ENCODE measurements at places on chromosomes 1 and 21.

DNA sequence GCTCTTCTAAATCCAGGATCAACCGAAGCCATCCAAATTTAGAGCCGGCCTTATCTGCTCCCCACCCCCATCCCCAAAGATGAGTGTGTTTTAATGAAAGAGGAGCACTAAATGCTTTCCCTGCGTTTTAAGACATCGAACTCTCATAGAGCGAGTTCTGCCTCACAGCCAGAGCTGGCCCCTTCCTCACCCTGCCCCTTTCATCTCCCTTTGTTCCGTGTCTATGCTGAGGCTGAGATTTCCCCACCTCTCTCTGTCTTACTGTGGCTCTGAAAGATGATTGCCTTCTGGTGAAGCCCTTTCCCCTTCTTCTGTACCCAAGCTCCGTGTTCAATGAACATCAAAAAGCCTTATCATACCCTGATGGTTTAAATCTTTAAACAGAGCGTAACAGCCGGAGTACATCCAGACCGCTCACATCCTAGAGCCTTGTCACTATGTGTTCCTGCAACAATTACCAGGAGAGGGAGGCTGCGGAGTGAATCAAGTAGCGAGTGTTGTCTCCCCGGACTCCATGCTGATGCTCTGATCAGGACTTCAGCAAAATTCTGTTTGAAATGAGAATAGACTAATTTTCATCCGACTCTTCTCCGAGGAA lies 110.1 kb downstream of the ZNF326 start:
- no peak for DNase-seq

GRCh38 chr1:211587123-211587522 lies 8.2 kb upstream of the SLC30A1 start:
- DNase-seq: no peak

DNA sequence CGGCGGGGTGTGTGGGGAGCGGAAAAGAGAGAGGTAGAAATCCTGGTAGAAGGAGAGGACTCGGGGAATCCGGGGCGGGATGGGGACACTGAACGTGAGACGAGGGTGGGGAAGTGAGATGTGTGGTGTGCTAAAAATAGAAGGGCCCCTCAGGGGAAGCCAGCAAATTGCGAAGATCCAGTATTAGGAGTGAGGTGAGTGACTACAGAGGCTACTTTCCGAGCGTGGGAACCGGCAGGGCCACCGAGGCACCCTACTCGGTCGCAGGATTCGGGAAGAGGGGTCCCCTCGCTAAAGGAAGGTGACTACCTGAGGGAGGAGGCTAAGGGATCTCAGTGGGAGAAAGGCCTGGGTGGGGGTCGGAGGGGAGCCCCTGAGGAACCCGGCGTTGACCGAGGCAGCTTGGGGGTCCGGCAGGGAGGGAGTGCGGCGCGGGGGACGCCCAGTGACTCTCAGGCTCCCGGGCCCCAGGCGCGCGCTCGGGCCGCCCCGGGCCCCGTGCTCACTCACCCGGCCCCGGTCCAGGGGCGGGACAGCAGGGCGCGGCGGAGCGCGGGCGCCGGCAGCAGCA lies 318 bp downstream of the ALDH4A1 start:
- DNase-seq: no peak

- DNase-seq: no peak
Observed at GRCh38 chr1:234413990-234414389, 40.7 kb downstream of the COA6 start.

DNA sequence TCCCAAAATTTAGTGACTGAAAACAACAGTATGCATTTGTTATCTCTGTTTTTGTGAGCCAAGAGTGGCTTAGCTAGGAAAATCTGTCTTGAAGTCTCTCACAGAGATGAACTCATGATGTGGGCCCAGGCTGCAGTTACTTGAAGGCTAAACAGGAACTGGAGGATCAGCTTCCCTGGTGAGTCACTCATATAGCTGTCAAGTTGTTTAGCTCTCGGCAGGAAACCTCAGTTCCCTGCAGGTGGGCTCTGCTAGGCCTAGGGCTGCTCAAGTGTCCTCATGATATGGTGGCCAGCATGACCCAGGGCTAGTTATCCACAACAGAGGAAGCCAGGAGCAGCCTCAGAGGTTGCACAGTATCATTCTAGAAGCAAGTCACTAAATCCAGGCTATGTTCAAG lies 30.2 kb upstream of the DDX59 start:
- no peak for DNase-seq

DNA sequence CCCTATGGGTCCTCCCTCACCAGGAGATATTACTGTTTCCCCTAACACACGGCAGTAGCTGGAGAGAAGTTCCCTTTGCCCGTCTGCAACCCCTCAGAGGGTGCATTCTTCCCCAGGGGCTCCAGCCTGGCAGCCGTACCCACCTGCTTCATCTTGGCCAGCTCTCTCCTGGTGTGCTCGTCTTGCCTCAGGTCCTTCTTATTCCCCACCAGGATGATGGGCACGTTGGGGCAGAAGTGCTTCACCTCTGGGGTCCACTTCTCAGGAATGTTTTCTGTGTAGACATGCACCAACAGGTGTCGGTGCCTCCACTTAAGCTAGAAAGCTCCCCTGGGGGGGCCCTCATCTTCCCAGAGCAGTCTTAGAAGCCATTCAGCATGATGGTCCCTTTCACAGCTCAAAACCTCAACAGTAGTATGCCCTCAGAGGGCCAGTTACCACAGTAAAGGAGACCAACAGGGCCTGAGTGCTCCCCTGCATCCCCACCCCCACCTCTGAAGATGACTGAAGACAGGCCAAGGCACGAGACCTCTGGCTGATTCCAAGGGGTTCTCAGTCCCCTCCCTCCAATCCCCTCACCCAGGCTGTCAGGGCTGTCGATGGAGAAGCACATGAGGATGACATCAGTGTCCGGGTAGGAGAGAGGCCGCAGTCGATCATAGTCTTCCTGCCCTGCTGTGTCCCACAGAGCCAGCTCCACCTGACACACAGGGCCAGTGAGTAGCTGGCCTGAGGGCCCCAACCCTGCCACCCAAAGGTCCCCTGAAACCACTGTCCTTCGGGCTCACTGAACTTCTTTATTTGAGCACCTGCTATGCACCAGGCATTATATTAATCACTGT lies 4.3 kb downstream of the RHOC start:
- no peak for DNase-seq

GRCh38 chr1:29563571-29563970 lies 327.2 kb downstream of the PTPRU start:
- no peak for DNase-seq

DNA sequence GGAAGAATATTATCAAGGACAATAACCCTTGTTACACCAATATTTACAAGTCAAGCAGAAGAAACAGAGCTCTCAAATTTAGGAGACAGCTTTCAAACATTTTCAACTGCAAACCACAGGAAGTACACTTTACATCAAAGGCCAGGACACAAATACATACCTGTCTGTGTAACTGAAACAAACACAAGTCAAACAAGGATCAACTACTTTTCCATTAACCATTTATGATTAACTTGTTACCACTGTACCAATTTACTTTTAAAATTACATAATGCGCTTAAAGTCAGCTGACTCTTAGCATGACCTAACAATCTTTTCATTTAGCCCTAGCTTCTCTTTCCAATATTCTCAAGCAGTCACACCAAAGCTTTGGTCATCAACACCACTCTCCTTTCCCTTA lies 43.5 kb downstream of the TRIM33 start:
- no peak for DNase-seq

DNA sequence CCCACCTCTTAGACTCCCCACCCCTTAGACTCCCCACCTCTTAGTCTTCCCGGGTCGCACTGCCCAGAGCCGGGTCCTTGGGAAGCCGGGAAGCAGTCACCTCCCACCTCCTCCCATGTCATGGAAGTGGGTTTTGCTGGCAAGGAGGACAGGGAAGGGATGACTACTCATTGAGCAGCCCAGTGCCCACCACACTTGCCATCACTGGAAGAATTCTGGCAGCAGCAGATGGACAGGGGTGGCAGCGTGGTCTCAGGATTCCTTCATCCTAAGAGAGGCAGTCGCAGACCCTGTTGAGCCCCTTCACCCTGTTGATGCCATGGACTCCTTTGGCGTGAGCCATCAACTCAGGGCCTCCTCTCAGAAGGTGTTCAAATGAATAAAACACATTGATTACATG lies 140.8 kb downstream of the PGBD5 start:
- no peak for DNase-seq

- no peak for DNase-seq
Observed at GRCh38 chr1:185464777-185465176, 147.7 kb upstream of the IVNS1ABP start.

GRCh38 chr1:26364956-26365355 lies 7.6 kb downstream of the ZNF683 start:
- no peak for DNase-seq

- DNase-seq: no peak
Observed at GRCh38 chr21:38869946-38870345, 64.2 kb downstream of the ETS2 start.

GRCh38 chr1:37177230-37177864 lies 143.0 kb upstream of the GRIK3 start:
- DNase-seq: no peak

DNA sequence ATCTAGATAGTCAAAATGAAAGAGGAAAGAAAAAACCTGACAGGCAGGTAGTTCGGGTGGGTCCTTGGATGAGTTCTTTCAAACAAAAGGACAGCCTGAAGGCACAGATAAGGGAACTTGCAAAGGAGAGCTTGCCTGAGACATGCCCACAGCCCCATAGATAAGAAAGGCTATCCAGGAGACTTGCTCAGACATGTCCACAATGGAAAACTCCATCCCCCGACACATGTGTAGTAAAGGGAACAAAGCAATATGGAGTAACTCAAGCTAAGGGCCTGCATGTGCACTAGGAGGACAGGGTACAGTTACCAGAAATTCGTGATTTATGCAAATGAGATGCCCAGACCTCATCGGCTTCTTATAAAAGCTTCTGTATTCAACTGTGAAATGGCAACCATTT lies 281.5 kb downstream of the NEGR1 start:
- DNase-seq: no peak

DNA sequence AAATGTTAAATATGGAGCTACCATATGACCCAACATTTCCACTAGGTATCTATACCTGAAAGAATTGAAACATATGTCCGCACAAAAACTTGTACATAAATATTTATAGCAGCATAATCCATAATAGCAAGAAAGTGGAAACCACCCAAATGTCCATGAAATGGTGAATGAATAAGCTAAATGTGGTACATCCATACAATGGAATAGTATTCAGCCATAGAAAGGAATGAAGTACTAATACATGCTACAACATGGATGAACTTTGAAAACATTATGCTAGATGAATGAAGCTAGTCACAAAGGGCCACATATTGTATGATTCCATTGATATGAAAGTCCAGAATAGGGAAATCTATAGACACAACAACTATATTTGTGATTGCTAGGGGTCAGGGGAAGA lies 20.0 kb upstream of the BLACAT1 start:
- DNase-seq: no peak

- no peak for DNase-seq
Observed at GRCh38 chr1:11592752-11593151, 61.5 kb downstream of the FBXO2 start.

DNA sequence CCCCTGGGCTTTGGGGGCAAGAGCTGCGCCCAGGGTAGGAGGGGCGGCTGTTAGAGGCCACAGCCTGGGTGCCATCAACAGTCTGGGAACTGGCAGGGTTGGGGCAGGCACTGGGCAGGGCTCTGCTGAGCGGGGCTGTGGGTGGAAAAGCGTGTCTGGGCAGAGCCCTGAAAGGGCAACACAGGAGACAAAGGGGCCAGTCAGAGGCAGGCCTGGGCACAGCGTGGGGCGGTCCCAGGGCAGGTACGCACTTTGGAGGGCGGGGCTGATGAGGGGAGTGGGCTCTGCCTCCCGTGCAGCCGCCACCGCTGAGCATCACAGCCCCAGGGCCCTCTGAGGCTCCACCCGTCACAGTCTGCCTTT lies 13.9 kb downstream of the CELSR2 start:
- no peak for DNase-seq

GRCh38 chr1:247548769-247549182 lies at the start of gene GCSAML:
GCSAML (plus strand) TSS chr1:247549134; CDS start chr1:247549192, 58 bp downstream.
- no peak for DNase-seq

DNA sequence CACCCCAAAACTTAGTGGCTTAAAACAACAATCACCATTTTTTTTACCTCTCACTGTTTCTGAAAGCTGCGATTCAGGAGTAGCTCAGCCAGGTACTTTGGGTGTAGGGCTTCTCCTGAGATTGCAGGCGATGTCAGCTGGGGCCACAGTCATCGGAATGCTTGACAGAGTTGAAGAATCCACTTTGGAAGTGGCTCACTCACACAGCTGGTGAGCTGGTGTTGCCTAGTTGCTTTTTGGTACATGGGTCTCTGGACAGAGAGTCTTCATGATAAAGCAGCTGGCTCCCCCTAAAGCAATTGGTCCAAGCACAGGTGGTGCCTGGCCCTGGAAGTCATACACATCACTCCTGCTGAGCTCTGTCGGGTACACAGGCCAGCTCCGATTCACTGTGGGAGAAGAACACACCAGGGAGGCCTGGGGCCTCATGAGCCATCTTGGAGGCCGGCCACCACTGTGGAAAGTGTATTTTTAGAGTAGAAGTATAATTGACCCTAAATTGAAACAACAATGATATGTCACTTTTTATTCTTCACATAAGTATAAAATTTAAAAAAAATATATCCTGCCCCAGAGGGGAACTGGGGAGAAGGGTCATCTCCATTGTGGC lies 75.2 kb upstream of the GALNT2 start:
- no peak for DNase-seq

DNA sequence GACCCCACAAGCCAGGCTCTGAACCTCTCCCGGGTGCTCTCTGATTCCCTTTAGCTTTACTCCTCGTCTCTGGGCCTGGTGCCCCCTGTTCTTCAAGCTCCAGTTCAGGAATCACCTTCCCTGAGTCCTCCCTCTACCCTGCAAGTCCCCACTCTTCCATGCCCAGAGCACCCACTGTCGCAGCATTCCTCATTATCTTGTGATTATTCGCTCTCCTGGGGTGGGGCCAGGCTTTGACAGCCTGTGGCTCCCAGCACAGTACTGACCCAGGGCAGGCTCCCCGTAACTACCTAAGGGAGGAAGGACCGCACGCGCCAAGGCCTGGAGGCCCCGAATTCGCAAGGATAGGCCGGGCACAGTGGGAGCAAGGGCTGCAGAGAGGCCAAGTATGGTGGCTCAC lies 734 bp upstream of the C1orf210 start:
- DNase-seq: no peak

DNA sequence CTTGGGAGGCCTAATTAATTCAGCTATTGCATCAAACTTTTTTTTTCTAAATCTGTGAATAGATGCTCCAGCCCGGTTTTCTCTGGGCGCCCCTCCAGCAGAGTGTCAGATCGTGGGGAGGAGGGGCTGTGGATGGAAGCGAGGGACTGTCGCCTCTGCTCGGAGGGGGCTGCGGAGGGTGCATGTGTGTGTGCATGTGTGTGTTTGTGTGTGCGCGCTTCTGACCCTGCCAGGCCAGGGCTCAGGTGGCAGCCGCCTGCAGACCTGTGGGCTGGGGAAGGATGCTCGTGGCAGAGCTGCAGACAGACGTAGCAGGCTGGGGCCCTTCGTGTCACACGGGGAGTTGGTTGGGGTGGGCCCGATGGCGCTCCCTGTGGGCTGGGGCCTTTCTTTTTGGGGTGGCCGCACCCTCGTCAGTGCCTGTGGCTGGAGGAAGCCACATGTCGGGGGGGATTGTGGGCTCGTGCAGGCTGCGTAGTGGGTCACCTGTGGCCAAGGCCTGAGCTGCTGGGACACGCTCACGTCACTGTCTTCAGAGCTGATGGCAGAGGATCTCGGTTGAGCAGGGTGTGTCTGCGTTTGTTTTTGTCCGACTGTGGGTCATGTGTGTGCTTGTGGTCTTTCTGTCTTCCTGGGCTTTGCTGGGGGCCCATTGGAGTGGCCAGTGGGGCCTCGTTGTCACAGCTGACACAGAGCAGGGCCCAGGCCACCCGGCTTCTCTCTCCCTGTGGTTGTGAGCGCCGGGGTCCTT lies 2.8 kb downstream of the SKI start:
- DNase-seq: no peak
